ENCODE measurements at places on chromosomes 3 and 15.
A peak's percentile ranks its signal among the peaks of the same experiment; 100 is the strongest.

GRCh38 chr15:65968511-65968910 is 99.2 kb downstream of the RAB11A start:
- no peak for DNase-seq

GRCh38 chr3:58748024-58748423 is 81.5 kb upstream of the FAM3D start:
- no peak for DNase-seq

- DNase-seq, result peak; percentile 37
Measured at GRCh38 chr3:16467393-16467792, 46.1 kb downstream of the RFTN1 start.

DNA sequence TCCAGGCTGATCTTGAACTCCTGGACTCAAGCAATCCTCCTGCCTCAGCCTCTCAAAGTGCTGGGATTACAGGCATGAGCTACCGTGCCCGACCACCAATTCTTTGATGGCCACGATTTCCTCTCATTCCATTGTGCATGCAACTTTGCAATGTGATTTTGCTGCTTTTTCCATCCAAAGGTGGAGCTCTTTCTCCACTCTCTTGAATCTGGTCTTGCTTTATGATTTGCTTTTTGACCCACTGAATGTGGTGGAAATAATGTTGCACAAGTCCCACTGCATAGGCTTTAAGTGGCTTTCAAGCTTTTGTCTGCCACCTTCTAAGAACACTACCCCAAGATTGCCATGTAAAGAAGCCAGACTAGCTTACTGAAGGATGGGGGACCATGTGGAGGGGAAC is 10.6 kb downstream of the RPS27L start:
- DNase-seq, result no peak
